ENCODE measurements at places on chromosomes 6 and 20. TPM values are rescaled to one million over a fixed set of nuclear protein-coding genes. Genes with fewer than 3 reads are reported as not detected.

- peak overlapping the region; percentile 92 for H3K4me3 ChIP-seq
- peak; percentile 76 for DNase-seq
- H3K4me1 ChIP-seq: peaks cover 49% of the 10 kb centered on the region
- peaks cover 42% of the 10 kb centered on the region for H3K36me3 ChIP-seq
- H3K27ac ChIP-seq: peak overlapping the region; percentile 93
Measured at GRCh38 chr6:85641897-85642773, 551 bp downstream of the SYNCRIP start.

DNA sequence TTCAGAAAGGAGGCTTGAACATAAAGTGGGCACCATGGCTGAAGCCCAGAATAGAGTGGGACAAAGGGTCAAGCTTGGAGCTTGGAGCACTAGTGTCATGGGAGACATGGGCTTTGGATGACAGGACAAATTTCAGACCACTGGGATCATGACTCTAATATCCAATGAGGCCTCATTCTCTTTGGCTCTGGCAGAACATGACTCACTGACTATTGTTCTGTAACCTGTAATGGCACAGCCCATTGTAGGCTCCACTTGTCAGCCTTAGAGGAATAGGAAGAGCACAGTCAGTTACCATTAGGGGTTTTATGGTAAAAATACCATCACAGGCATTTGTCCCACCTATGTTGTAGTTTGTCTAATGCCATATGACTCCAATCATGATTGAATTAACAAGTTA is 34.0 kb upstream of the MMS22L start:
- H3K27ac ChIP-seq: no peak overlapping the region
- no peaks in the 10 kb centered on the region for H3K36me3 ChIP-seq
- DNase-seq: no peak
- no peaks in the 10 kb centered on the region for H3K4me1 ChIP-seq
- H3K4me3 ChIP-seq: no peak overlapping the region

GRCh38 chr6:70527071-70527737 is 39.5 kb upstream of the SDHAF4 start:
- H3K27me3 ChIP-seq: no peaks in the 10 kb centered on the region
- H3K36me3 ChIP-seq: no peaks in the 10 kb centered on the region
- H3K4me3 ChIP-seq: no peak overlapping the region
- H3K27ac ChIP-seq: no peak overlapping the region
- peaks cover 4% of the 10 kb centered on the region for H3K4me1 ChIP-seq

- no peaks in the 10 kb centered on the region for H3K36me3 ChIP-seq
- DNase-seq: no peak
- no peaks in the 10 kb centered on the region for H3K27me3 ChIP-seq
- H3K27ac ChIP-seq: no peak overlapping the region
Measured at GRCh38 chr20:61162451-61162850, 89.6 kb upstream of the CDH4 start.

DNA sequence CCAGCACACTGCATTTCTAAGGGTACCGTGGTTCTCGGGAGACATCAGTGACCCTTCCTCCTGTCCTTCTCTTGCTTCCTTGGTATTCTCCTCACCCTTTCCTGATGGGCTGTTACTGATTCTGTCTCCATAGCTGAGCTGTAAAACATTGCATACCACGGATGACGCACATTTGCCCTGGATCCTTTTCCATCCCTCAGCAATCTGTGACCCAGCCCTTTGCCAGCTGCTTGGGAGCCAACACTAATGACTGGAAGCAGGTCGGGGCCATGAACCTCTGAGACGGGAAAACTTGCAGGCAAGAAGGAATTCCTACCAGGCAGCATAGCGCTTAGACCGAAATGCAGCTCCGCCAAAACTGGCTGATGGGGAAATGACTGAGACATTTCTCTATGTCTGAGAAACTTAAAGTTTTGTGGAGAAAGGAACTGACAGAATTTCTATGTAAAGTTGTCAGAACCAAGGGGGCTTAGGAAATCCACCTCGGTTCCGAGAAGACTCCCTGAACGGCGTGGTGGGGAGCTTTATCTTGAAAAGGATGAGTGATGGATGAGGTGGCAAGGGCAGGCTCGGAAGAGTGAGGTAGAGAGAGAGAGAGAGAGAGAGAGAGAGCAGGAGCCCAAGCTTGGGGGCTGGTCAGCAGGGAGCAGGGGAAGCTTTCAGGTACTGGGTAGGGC is 19.2 kb downstream of the TUBB2B start:
- DNase-seq: no peak

The OR2H2 gene
- total RNA-seq: not detected

The IYD gene
- total RNA-seq: not detected
